T-helper 2 cell (primary cell): ENCODE measurements at places on chromosomes 1 and 21.

- DNase-seq = no peak
Observed at GRCh38 chr1:112133487-112133886, 144.0 kb upstream of the KCND3 start.

- no peak for DNase-seq
Observed at GRCh38 chr1:87094238-87094637, 179.8 kb downstream of the HS2ST1 start.

DNA sequence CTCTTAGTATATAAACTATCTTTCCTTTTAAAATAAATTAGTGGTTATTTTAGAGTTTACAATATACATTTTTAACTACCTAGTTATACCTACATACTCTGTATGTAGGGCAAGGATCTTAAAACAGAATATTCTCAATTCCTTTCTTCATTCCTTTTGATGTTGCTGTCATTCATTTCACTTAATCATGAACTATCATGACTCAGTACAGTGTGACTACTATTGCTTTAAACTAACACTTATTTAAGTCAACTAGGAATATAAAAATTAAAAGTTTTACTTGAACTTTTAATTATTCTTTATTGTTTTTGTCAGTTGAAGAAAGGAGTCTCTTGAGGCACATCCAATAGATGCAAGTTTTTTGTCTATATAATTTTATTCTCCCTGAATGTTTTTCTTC, 726.4 kb downstream of the BRINP3 start:
- no peak for DNase-seq

- no peak for DNase-seq
Observed at GRCh38 chr21:26096494-26097371, 73.8 kb downstream of the APP start.

- no peak for DNase-seq
Observed at GRCh38 chr1:201885531-201886075, 3.1 kb upstream of the SHISA4 start.

DNA sequence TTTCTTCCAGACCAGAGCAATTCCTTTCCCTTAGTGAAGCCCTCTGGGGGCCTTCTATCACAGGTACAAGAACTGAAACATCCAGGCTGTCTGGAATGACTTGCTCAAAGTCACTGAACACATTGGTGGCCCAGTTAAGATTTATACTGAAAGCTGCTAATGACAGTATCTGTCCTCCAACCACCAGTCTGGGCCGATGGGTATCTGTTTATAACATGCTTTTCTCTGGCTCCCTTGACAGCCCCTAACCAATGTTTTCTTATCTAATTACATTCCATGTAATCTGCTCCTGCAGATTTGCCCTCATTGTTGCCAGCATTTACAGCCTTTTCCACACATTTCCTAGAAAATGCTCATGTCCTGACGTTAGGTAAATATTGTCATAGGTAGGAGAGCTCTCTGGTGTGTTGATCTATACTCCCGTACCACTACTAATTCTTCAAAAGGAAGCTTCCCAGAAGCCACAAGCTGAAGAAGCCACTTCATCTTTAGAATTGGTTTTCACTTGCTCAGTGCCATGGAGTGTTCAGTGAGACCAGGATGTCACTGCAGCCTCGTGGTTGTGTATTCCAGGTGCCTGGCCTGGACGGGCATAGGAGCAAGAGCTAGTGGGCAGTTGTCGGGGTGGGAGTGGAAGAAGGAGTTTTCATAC, 163.9 kb downstream of the TSEN15 start:
- DNase-seq = peak; percentile 13

DNA sequence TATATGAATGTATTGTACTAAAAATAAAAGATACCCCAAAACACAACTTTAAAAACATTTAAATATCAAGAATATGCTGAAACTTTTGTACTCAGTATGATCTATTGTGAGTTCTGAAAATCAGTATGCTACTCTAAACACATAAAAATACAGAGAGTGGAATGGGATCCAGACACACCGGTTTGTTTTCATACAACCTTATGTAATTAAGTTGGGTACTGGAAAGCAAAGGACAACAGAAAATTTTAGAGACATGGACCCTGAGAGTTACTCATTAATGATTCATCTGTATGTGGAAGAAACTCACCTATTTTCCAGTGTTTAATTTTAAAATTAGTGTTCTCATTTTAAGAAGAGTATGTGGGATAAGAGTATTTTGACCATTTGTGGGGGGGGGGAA, 927 bp upstream of the CFHR3 start:
- no peak for DNase-seq

- no peak for DNase-seq
Observed at GRCh38 chr1:233290396-233291034, 5.0 kb downstream of the PCNX2 start.

DNA sequence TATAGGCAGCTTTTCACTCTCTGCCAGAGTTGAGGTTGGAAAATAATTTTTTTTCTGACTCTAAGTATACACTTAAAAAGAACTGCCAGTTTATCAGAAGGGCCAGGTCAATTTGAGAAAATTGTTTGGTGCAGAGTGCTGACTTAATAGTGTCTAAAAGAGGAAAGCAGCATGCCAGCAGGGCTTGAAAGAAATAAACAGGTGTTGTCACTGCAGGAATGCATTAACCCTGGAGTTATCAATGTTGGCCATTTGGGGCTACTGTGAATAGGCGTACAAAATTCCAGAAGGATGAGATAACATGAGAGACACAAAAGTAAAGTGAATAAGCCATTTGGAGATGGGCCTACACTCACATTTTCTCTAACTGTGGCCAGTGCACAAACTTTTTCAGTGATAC, 220.6 kb upstream of the PLD5 start:
- DNase-seq = no peak

- no peak for DNase-seq
Observed at GRCh38 chr1:1889847-1890505, 911 bp downstream of the GNB1 start.

- DNase-seq = no peak
Observed at GRCh38 chr1:214318356-214318755, 37.4 kb downstream of the SMYD2 start.

- DNase-seq = no peak
Observed at GRCh38 chr1:65704318-65704717, 88.4 kb upstream of the PDE4B start.

- no peak for DNase-seq
Observed at GRCh38 chr1:41411229-41411628, 50.0 kb downstream of the FOXO6 start.

GRCh38 chr1:16372535-16373285, 5.7 kb downstream of the SZRD1 start:
- no peak for DNase-seq

- DNase-seq = no peak
Observed at GRCh38 chr1:100177295-100178041, 588 bp downstream of the LRRC39 start.

- DNase-seq = no peak
Observed at GRCh38 chr21:33028773-33029384, 3.1 kb downstream of the OLIG2 start.

GRCh38 chr1:19033926-19034680, 77.6 kb upstream of the IFFO2 start:
- no peak for DNase-seq

DNA sequence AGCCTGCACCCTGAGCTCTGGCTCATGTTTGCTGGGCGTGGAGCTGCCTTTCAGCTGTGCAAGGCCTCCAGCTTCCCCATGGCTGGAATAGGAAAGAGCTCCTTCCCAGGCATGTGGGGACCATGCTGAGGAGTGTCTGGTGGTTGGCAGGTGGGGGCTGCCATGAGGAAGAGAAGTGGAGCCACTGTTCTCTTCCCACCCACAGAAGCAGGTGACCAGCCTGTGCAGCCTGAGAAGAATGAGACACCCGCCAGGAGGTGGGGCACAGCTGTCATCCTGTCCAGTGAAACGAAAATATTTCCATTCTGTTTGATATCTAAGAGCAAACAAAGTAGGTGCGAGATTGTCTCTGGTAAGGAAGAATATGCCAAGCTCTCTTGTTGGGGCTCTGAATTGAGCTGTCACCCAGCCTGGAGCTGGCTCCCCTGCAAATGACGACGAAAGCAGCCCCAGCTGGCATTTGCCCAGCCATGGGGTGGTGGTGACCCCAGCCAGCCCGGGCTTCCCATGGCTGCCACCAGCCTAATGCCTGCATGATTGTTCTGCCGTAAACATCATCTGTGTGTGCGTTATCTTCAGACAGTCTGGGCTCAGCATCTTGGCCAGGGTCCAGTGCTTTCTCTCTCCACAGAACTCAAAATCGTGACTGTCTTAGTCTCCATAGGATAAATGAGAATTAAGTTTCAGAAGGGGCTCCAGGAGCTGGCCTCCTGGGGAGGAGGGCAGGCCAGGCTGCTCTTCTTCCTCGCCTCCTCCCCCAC, 429.8 kb upstream of the VAMP3 start:
- DNase-seq = no peak

GRCh38 chr1:168958562-168959289, 147.8 kb upstream of the ATP1B1 start:
- no peak for DNase-seq

- no peak for DNase-seq
Observed at GRCh38 chr1:8666389-8667167, 150.9 kb downstream of the RERE start.

GRCh38 chr1:167924543-167925231, 10.8 kb upstream of the ADCY10 start:
- no peak for DNase-seq

GRCh38 chr1:154502066-154502743, at the start of the genes SHE and TDRD10:
SHE (minus strand) TSS chr1:154502412; CDS start chr1:154502026, 386 bp downstream.
TDRD10 (plus strand) TSS chr1:154502219; CDS start chr1:154506904, 4,685 bp downstream.
- no peak for DNase-seq

- DNase-seq = no peak
Observed at GRCh38 chr21:40120940-40121575, 253.8 kb downstream of the PCP4 start.

DNA sequence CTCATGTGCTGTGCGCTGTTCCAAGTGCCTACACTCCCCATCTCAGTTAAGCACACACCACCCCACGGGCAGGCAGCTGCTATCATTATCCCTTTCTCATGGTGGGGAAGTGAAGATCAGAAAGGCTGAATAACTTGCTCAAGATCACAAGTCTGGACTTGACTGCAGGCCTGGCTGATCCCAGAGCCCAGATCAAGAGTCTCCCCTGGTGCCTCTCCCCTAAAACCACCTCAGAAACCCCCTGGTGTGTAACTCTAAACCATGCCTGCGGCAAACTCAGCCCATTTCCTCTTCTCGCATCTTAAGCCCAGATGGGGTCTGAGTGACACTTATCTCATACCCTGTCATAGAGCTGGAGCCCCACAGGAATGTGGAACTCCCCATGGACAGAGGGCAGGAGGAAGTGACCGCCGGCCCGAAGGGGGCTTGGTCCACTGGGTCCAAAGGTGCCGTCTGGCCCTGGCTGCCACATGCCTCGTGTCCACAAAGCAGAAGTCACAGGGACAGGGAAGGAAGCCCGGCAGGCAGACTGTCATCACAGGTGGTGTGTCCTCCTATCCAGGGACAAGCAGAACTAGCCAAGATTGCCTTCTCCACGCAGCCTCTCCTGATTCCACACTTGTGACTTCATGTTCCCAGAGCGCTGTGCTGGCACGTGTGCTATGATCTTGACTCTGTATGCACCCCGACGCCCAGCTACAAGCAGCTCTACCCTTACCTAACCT, 92.1 kb downstream of the SYF2 start:
- DNase-seq = no peak

GRCh38 chr21:33811167-33812010, 104.2 kb downstream of the ATP5PO start:
- no peak for DNase-seq

GRCh38 chr1:152448095-152448494, 34.0 kb upstream of the CRNN start:
- DNase-seq = no peak

DNA sequence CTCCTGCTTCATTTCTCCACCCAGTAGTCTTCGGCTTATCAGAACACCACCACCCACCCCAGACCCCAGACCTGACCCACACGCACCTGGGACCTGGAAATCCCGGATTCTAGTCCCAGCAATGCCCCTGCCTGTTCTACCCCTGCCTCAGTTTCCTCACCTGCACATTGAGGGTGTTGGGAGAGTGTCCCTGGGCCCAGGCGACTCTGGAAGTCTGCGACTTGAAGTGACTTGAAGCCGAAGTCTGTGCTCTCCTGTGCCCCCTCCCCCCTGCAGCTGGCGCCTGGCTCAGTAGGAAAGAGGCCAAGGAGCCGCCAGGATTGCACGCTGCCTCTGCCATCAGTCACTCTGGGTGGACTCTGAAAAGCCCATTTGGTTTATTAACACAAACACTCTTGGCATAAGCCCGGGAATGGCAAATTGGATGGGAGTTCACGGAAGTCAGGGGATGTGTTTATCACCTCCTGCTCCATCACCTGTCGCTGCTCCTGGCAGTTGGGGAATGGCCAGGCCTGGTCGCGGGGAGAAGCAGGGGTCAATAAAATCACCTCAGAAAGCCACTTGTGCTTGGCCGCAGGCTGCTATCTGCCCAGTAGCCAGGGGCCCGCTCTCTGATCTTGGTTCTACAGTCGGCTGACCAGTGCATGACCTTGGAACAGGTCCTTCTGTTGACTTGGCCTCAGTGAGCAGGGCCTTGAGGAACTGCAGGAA, 132.7 kb downstream of the ACTL8 start:
- no peak for DNase-seq

- DNase-seq = peak; percentile 36
Observed at GRCh38 chr1:114510274-114511031, 550 bp downstream of the TRIM33 start.

GRCh38 chr1:91221017-91221416, 183.6 kb downstream of the HFM1 start:
- no peak for DNase-seq

- no peak for DNase-seq
Observed at GRCh38 chr1:19825298-19825697, 10.2 kb upstream of the RNF186 start.

- DNase-seq = no peak
Observed at GRCh38 chr1:16461681-16462080, 21.2 kb downstream of the NECAP2 start.

DNA sequence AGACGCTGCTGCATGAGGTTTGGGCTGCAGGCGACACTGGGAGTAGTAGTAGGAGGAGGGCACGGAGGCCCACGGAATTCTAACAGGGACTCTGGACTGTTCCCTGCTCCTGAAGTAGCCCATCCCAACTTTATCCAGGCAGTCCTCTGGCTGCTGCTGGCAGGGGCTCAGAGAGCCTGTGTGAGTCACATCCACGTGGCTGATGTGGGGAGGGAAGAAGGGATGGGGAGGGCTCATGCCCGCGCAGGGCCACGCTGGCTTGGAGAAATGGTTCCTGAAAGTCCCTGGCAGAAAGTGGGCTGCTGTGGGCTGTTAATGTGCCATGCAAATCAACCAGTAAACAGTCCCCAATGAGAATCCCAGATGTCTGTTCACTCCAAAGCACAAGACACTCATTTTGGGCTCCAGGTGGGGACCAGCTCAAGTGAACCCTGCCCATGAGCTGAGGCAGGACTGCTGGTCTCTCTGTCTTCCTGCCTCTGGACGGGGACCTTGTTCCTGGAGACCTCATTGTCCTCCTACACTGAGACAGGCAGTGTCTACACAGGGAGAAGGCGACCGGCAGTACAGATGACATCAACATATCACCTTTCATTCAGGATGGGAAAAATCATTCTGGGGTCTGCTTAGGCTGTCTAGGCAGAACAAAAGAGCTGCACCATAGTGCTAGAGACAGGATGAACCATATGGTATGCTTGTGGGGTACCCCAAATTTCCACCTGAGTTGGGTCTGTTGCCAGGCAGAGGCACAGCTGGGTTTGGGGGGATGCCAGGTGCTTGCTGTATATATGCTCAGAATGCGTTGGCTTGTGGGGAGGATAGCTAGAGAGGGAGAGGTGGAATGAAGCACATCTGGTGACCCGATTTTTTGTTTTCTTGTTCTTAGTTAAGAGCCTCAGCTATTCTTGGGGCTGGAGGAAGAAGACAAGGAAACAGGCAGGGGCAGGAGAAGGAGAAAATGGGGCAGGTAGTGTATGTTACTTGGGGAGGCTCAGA, 57.9 kb upstream of the FMOD start:
- DNase-seq = no peak
